ENCODE measurements at places on chromosomes 2 and 18.

GRCh38 chr2:80420530-80421208, 116.1 kb upstream of the LRRTM1 start:
- no peak for DNase-seq

- no peak for DNase-seq
These were observed 36.1 kb downstream of the HDLBP start for GRCh38 chr2:241279413-241279812.

GRCh38 chr18:34938090-34938489, 103.1 kb upstream of the MAPRE2 start:
- DNase-seq = no peak

DNA sequence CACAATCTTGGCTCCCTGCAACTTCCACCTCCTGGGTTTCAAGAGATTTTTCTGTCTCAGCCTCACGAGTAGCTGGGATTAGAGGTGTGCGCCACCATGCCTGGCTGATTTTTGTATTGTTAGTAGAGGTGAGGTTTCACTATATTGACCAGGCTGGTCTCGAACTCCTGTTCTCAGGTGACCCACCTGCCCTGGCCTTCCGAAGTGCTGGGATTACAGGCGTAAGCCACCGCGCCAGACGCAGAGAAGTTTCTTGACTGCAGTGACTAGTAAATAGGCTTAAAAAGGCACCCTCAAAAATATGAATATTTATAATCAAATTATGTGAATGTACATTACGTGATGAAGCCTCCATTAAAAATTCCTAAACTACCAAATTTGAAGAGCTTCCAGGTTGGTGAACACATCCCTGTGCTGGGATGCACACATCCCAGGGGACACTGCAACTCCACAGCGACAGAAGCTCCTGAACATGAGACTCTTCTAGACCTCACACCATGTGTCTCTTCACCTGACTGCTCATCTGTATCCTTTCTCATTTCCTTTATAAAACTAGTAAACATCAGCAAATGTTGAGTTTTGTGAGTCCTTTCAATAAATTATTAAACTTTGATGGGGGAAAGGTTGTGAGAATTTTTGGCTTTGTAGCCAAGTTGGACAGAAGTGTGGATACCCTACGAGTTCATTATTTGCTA, 203.3 kb upstream of the SPOPL start:
- DNase-seq = no peak

- no peak for DNase-seq
These were observed 52.7 kb upstream of the CALCRL start for GRCh38 chr2:187500585-187501359.

DNA sequence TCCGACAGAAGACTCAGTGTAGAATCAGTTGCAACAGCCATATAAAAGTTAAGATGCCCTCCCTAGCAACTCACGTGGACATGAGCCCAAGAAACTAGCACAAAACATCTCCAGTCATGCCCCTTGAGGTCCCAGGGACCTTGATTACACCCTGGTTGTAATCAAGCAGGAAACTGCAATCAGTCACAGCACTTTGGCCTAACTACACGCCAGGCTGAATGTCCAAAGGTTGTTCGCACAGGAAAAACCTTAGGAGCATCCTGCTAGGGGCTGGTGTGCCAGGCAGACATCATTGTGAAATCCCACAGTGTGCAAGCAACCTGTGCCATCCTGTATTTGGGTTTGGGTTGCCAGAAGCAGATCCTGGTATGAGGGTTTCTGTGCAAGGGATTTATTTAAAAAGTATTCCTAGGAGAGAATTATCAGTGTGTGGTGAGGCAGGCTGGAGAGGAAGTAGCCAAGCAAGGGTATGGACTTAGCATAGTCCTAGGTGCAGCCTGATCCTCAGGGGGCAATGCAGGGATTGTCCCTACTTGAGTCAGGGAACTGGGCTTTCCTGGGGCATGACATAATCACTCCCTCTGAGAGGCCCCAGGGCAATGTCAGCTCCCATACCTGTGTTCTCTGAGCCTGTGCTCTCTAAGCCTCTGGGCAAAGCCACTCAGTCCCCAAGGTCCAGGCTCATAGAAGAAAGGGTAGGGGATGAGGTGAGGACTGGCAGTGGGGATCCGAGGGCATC, 17.8 kb upstream of the SULT1C2 start:
- no peak for DNase-seq

- no peak for DNase-seq
These were observed 62.2 kb downstream of the KIAA2012 start for GRCh38 chr2:202135091-202135874.

DNA sequence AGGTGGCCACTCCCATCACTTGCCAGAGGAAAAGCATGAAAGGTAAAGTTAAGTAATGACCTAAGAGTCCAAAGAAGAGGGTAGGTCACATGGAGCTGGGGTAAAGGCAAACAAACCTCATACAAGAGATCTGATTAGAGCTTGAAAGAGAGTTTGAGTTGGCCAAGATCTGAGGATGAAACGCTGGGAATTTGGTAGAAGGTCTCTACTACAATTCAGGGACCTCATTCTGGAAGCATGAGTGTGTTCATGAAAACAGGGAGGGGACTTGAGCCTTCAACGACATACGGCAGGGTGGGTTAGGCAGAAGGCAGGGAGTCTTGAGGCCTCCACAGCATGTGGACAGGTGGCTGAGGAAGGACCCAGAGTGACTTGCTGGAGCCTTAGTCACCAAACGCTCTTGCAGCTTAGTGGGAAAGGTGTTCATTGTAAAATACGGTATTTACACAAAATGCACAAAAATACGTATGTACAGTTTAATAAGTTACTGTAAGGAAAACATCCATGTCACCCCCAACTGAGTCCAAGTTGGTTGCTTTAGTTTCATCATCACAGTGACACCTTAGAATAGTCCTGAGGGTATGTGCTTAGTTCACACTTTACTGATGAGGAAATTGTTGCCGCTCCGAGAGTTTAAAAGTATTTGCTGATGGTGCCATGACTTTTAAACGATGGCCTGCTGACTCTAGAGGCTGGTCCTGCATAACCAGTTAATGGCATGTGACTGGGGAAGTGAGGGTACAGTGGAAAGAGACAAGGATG, 5.0 kb upstream of the FARP2 start:
- no peak for DNase-seq

GRCh38 chr2:224894356-224894755, 147.9 kb downstream of the DOCK10 start:
- DNase-seq = no peak

DNA sequence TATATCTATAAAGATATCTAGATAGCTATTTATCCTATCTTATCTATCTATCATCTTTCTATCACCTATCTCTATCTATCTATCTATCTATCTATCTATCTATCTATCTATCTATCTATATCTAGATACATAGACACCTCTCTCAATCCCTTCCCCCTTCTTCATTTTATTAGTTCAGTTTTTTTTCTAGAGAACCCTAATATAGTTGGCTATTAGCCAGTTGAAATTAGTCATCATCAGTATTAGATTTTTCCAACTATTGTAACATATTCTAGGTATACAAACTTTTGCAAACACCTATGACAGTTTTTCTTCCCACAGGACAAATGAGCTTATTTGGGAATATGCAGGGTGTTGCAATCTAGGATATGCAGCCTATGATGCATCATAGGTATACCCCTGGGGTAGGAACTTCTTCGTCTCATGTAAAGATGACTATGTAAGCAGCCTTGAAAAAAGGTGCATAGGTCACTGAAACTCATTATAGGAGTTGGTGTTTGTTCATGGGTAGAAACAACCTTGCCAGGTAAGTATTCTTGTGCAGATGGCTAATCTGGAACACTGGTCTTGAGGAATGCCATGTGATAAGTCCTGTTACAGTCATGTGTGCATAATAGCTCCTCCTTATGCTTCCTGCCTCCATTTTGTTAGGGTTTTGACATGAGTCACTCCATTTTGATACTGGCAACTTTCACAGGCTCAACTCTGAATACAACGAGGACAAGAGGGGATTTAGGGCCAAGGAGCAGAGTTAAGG, 160.7 kb upstream of the ZSWIM2 start:
- DNase-seq = no peak
